ENCODE measurements at places on chromosomes 13 and 19.

GRCh38 chr19:6710273-6711077 lies 10.0 kb downstream of the C3 start:
- no peak for DNase-seq

DNA sequence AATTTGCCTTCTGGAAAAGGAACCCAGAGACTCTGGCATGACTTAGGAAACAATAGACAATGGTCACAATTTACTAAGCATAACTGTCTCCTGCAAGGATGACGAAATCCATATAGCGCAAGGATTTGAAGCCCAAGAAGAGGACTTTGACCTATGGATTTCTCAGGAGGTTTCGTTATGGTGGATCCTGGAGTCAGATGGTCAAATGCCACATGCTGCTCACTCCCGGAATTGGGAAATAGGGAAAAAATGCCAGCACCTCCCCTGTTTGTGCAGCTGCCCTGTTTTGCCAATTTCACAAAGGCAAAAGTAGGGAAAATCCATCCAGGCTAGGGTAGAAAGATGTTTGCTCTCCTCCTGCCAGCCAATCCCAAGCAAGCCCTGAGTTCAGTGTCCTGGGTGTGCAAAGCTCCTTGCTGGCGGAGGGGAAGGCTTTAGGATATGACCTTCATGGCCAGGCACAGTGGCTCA lies 23.4 kb downstream of the RDH8 start:
- peak; percentile 99 for DNase-seq

DNA sequence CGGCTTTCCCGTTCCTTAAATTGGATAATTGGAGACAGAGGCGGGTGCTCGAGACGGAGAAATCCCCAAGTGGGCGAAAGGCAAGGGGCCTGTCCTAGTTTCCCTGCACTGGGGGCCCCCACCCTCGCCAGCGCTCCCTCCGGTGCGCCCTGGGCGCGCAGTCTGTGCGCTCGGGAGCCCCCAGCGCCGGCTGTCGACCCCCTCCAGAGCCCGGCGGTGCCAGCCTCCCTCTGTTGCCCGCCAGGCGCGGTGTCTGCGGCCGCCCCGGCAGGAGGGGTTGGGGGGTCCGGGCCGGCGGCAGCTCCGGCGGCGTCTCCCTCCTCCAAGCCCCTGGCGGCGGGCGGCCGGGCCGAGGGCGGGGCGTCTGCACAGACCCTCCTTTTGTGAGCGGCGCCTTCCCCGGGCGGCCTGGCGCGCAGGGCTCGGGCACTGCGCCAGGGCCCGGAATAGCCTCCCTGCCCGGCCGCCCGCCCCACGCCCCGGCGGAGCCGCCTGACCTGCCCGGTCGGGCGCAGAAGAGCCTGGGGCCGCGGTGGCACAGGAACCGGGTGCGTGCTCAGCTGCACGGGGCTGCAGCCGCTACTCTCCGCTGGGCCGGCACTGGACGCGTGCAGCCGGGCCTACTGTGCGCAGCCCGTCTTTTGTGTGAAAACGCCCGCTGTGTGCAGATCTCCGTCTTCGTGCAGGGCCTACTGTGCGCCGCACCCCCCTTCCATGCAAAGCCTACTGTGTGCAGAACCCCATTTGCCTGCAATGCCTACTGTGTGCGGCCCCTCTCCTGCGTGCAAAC lies 13.2 kb downstream of the GADD45B start:
- peak; percentile 66 for DNase-seq

- no peak for DNase-seq
These were observed 121.8 kb upstream of the VSTM2B start for GRCh38 chr19:29404015-29404414.

DNA sequence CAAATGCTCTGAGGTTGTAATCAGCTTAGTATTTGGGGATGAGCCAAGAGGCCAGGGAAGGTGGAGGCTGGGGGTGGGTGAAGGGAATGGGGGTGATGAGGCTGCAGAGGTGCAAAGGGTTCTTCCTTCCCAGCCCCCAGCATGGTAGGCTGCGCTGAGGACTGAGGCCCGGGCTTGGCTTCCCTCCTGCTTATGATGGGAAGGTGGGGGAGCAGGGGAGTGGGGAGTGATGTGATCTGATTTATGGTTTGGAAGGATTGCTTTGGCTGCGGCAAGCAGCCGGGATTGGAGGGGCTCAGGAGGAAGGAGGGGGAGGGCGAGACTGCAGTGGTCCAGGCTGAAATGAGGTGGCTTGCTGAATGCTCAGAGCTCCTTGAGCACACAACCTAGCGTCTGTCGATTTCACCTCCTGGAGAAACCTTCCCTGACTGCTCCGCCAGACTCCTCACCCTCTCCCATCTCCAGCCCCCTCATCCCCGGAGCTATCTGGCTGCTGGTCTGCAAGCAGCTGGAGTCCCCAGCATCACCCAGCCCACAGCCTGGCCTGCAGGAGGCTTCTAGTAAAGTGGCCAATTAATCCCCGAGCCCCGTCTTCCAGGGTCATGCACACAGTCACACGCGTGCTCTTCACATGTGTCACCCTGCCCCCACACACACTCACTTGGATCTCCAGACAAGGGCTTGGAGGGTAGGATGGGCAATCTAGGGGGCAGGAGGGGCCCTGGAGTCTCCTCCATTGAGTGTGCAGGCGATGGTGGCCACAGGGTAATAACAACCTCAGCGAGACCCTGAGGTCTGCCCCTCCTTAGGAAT lies 757 bp upstream of the CLEC11A start:
- DNase-seq = no peak
